ENCODE measurements at places on chromosomes 6 and 20.

DNA sequence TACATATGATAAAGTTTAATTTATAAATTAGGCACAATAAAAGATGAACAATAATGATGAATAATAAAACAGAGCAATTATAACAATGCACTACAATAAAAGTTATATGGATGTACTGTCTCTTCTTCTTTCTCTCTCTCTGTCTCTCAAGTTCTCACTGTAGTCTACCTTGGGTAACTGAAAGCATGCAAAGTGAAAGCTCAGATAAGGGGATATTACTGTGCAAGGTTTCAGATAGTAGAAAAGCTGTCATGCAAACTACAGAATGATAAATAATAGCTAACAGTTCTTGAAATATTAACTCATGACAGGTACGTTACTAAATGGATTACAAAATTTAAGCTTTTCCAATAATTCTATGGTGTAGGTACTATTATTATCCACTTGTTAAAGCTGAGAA, 311.9 kb upstream of the PRDM1 start:
- no peak for DNase-seq

DNA sequence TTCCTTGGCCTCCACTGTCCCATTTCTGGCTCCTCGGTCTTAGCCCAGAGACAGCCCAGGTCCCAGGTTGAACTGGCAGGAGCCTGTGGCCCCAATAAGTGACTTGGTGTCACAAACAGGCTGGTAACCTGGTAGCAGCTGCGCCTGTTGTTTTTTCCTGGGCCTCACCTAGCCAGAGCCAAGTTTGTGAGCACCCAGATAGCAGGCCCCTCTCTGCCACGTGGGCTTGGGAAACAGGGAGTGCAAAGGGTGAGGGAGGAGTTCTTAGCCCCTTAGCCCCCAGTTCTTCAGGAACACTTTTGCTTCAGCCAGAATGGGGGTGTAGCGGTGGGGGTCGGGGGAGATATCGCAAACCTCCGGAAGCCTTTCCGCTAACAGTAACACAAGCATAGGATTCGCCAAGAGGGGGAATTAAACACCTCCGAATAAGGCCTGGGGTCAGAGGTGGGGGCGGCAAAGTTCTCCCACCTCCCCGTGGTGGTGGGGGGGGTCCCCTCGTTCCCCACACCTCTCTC, 760 bp downstream of the C6orf132 start:
- no peak for DNase-seq

- DNase-seq, result no peak
Measured at GRCh38 chr6:160859822-160860221, 131.7 kb upstream of the MAP3K4 start.

- DNase-seq, result no peak
Measured at GRCh38 chr6:7587631-7588100, 2.3 kb upstream of the SNRNP48 start.
